HEK293T (cell line): ENCODE measurements at places on chromosomes 12 and 14.

- no peak for DNase-seq
Observed at GRCh38 chr14:39722547-39723273, 290.5 kb upstream of the FBXO33 start.

GRCh38 chr12:89157413-89157812, 194.9 kb downstream of the DUSP6 start:
- no peak for DNase-seq

DNA sequence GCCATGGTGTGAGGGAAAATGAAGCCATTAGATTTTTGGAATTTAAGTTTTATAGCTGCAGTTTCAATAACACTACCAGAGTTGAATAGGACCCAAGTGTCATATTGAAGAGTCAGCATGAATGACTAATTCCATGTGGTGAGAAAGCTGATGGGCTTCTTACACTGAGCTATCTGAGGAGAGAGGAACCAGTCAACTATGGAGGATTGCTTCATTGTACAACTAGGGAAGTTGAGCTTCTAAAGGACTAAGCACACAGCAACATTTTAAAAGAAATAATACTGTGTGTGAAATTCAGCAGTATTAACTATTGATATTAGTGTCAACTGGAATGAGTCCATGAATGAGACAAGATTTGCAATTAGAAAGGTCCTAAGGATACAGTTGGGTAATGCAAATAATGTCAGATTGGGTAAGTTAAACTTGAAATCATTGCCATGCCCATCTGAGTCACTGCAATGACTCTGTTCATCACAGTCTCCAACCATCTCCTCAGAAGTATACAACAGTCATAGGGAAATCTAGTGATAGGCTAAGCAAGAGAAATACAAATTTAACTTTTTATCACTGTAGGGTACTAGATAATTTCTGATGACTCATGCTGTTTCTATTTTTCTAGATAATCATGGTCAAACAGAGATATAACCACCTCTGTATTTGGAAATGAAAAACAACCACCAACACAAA, 394.2 kb downstream of the FSCB start:
- DNase-seq = no peak

- no peak for DNase-seq
Observed at GRCh38 chr14:91332986-91333649, 84.5 kb downstream of the CCDC88C start.

DNA sequence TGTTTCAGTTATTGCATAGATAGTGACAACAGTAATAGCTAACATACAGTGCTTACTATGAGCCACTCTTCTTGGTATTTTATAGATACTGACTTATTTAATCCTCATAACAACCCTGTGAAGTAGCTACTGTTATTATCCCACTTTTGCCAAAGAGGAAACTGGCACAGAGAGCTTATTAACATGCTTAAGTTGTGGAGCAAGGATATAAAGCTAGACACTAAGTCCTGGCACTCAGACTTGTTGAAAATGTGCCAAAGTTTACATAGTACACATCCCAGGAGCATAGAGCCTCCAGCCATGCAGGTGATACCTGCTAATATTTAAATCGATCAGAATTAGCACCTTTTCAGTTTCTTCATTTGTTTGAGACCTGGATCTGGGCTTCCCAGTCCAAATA, 41.8 kb downstream of the VEZT start:
- no peak for DNase-seq

- DNase-seq = no peak
Observed at GRCh38 chr14:38786921-38787320, 316.1 kb downstream of the SEC23A start.

DNA sequence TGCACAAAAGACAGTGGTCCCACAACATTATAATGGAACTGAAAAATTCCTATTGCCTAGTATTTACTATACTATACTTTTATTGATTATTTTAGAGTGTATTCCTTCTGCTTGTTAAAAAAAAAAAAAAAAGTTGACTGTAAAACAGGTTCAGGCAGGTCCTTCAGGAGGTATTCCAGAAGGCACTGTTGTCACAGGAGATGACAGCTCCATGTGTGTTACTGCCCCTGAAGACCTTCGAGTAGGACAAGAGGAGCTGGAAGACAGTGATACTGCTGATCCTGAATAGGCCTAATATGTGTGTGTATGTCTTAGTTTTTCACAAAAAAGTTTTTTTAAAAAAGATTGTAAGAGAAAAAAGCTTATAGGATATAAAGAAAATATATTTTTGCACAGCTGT, 12.3 kb downstream of the UBE2N start:
- DNase-seq = no peak

DNA sequence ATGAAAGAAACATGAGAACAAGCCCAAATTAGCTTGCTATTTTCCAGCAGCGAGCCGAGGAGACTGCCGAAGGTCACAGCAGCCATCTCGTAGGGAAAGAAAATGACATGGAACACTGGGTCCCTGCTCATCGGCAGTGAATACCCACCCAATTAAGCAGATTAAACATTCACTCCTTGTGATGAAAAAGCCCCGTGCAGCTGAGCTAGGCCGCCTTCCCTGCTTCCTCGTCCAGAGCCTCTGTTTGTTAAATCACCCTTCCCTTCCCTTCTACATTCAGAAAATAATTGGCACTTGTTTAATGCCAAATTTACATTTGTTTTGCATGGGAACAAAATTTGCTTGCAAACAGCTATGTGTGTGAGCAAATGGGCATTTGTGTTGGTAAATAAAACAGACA, 342.5 kb downstream of the RMST start:
- no peak for DNase-seq

DNA sequence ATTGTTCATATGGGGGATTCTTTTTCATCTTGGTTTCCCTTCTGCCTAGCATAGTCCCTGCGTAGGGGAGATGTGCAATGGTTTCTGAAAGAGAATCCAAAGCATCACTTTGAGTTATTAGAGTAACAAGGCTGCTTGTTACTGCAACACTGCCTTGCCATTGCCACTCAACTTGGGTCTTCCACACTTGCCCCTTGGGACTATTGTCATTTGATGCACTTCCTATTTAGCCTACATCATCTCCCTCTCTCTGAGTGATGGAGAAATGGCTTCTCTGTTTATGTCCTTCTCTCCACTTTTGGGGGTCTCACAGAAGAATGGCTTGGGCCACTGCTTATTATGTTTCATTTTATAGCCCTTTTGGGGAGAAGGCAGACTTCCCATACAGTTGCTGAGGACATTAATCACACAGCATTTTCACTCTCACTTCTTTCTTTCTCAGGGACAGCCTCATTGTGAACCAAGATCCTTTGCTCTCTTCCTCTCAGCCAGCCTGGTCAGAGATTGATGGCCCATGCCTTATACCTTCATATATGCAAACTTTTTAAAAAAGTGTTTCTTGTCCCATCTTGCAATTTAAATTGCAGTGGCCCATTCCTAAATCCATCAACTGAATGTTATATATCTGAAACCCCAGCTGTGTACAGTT, 50.8 kb upstream of the POC1B start:
- no peak for DNase-seq

DNA sequence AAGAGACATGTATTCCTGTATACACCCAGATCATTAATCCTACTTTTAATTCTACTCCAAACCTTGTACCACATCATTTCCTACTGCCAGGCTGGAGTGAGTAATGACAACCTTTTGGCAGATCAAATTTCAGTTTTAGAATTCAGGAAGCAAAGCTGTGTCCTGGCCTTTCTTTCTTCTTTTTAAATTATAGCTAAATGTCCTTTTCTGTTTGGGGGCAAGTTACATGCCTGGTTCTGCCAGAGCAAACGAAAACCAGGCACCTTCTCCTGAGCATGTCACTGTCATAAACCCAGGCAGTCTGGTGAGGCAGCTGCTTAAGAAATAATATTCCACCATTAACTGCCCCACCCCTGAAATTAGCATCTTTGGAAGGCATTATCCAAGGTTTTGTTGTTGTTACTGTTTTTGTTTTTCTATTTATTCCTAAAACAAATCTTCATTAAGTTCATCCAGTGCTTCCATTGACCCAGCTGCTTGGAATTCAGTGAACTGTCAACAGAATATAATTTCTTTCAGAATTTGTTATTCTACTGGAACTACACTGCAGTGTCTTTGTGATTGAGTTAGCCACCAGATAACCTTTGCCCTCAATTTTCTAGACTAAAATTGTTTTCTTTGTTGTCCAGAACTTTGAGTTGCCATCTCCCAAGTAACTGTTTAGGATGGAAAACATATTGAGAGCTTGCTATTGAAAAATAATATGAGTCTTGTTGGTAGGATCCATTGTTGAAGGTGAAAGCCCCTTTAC, 33.2 kb downstream of the SAMD4A start:
- DNase-seq = no peak

GRCh38 chr14:44449680-44450079, 57.4 kb downstream of the FSCB start:
- no peak for DNase-seq

DNA sequence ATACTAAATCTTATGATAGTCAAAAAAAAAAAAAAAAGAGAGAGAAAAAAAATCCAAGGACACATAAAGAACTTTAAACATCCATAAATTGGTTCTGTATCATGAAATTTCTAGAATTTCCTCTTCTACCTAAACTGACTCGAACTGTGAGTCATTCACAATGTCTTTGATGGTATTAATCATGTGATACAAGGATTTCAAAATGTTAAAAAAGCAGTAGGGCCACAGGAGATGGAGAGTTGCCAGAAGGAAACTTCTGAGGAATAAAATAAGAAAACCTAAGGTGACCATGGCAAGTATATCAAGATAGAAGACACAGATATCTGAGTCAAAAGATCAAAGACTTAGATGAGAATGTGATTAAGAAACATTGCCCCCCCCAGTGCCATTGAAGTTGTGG, 1320.9 kb upstream of the FLRT2 start:
- DNase-seq = no peak

GRCh38 chr12:113230315-113231234, 9.3 kb downstream of the TPCN1 start:
- no peak for DNase-seq
